ENCODE measurements at places on chromosomes 5 and 9.

GRCh38 chr5:127072861-127073846 lies at the start of gene C5orf63:
Gene C5orf63, minus strand, starts transcription at chr5:127073502. Its CDS starts 14,507 bp downstream, at chr5:127058995.
- peak within 1 kb of the TSS; percentile 86 for H3K4me3 ChIP-seq
- peak; percentile 89 for DNase-seq
- H3K36me3 ChIP-seq: peaks cover 23% of the 10 kb centered on the region
- no peaks in the 10 kb centered on the region for H3K27me3 ChIP-seq
- peaks cover 10% of the 10 kb centered on the region for H3K4me1 ChIP-seq
- peak within 1 kb of the TSS; percentile 92 for H3K27ac ChIP-seq

DNA sequence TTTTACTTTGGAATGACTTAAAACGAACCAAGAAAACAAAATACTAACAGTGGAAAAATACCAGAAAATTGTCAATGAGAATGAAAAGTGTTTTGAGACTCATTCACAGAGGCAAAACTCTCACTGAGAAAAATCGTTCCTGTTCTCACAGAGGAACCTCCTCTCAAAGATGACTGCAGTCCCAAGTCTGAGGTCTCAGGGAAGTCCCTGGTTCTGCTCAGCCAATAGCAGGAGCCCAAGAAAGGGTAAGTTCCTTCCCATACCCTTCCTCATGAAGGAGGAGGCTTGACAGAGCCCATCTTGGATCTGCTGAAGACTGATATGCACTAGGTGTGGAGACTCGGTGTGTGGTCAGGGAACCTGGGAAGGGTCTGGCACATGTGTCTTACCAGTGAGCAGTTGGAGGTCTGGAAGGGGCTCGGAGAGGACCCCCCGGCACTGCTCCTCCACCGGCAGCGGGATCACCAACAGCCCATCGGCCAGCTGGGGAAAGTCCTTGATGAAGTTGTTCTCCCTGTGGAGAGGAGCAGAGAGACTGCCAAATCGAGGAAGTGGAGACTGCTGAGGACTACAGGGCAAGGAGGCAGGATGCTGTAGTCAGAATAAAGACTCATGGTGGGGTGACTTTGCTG lies 46.0 kb downstream of the TRIM32 start:
- H3K4me3 ChIP-seq: no peak overlapping the region
- DNase-seq: no peak

- peak overlapping the region; percentile 95 for H3K27ac ChIP-seq
- peaks cover 38% of the 10 kb centered on the region for H3K4me1 ChIP-seq
- DNase-seq: peak; percentile 69
- H3K4me3 ChIP-seq: peak overlapping the region; percentile 45
- H3K27me3 ChIP-seq: no peaks in the 10 kb centered on the region
Measured at GRCh38 chr5:169805527-169805934, 168.5 kb downstream of the DOCK2 start.

DNA sequence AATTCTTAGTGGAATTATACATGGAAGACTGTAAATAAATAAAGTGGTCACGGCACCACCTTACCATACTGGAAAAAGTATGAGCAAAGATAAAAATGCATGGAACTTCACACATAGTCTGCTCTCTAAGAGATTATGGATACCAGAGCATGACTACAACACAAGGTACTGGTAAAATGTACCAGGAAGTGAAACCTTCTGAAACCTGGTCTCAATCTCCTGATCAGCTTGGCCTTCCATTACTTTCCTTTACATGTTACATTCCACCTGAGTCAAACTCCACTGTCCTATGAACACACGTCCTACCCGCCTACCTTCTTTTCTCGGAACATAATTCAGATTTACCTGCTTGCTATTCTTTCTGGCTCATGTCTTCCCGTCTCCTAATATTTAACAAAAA lies 15.9 kb downstream of the PTAR1 start:
- no peak overlapping the region for H3K4me3 ChIP-seq
- no peak for DNase-seq
- peaks cover 33% of the 10 kb centered on the region for H3K36me3 ChIP-seq
- no peak overlapping the region for H3K27ac ChIP-seq

DNA sequence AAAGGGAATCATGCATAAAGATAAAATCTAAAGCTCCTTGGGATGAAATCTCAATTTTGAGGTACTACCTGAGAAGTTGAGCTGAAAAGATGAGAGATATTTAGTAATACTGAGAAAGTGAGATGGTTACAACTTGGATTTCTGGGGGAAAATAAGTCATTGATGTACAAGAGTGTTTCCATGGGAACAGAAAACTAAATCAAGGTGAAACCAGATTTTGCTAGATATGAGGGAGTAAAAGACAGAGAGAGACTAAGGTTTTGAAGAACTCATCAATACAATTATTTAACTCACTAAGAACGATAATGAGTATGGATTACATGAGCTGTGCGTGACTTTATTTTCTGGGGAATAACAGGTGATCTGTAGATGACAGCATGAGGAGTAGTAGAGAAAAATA lies 10.2 kb upstream of the ST8SIA4 start:
- no peak overlapping the region for H3K27ac ChIP-seq
- no peak overlapping the region for H3K4me3 ChIP-seq
- peaks cover 2% of the 10 kb centered on the region for H3K36me3 ChIP-seq
- no peaks in the 10 kb centered on the region for H3K27me3 ChIP-seq
- H3K4me1 ChIP-seq: peaks cover 21% of the 10 kb centered on the region
- no peak for DNase-seq

DNA sequence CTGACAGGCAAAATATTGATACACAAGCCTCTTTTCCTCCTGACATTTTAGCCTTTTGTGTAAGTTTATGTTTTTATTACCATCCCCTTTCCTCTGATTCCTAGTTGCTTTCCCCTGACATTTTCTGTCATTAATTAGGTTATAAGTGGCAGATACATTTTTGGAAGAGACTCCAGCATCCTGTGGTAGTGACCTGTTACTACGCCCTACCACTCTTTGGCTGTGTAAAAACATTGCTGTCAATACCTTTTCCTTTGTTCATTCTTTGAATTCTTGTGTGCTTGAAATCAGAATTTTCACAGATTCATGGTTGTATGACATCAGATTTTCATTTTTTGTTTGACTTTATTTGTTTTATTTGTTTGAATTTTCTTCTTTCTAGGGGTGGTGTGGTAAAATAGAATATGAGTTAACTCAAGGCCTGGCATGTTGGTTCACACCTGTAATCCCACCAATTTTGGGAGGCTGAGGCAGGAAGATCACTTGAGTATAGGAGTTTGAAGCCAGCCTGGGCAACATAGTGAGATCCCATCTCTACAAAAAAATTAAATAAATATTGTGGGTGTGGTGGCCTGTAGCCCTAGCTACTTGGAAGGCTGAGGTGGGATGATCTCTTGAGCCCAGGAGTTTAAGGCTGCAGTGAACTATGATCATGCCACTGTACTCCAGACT lies 43.4 kb downstream of the UBE2R2 start:
- no peak for DNase-seq
- H3K4me3 ChIP-seq: no peak overlapping the region
- H3K36me3 ChIP-seq: peaks cover 19% of the 10 kb centered on the region
- H3K27ac ChIP-seq: peak overlapping the region; percentile 58
- H3K4me1 ChIP-seq: peaks cover 26% of the 10 kb centered on the region

DNA sequence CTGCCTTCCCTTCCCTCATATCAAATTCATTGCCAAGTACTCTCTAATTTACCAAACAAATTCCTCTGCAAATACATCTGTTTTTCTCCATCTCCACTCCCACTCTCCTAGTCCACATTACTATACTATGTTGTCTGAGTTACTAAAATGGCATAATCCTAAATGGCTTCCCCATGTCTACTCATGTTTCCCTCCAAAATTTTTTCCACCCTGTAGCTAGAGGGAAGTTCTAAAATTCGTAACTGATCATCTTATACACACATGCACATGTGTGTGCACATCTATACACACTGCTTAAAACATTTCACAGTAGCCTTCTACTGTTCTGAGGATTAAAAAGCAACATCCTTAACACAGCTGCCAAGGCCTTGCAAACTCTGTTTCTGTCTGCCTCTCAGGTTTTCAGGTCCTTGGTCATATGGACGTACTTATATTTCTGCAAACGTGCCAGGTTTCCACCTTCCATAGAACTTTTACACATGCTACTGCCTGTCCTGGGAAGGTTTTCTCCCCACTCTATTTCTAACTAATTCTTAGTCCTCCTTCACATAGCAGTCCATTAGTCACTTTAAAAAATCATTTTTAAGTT lies 140.6 kb downstream of the LURAP1L start:
- H3K4me3 ChIP-seq: no peak overlapping the region
- no peaks in the 10 kb centered on the region for H3K4me1 ChIP-seq
- no peaks in the 10 kb centered on the region for H3K36me3 ChIP-seq
- no peaks in the 10 kb centered on the region for H3K27me3 ChIP-seq
- no peak for DNase-seq

DNA sequence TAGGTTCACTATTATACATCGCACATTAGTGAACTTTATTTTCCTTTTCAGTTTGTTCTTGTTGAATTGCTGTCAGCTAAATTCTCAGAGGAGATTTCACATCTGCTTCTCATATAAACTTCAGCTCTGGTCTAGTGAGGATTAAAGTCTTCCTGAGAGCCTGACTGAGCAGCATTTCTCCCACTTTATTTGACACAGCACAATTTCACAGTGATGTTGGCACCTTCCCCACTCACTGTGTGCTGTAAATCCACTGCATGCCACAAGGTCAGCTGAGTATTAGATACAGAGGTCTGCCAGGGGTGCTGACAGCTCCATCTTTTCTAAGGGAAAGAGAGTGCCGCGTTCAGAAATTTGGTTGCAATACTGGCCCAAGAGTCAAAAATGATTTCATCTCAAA lies 567.4 kb downstream of the PRR16 start:
- H3K4me1 ChIP-seq: no peaks in the 10 kb centered on the region
- no peak overlapping the region for H3K27ac ChIP-seq
- H3K27me3 ChIP-seq: no peaks in the 10 kb centered on the region
- DNase-seq: no peak

- H3K27me3 ChIP-seq: no peaks in the 10 kb centered on the region
- H3K27ac ChIP-seq: no peak overlapping the region
- no peak overlapping the region for H3K4me3 ChIP-seq
Measured at GRCh38 chr5:135133698-135134515, 99.9 kb upstream of the PITX1 start.

DNA sequence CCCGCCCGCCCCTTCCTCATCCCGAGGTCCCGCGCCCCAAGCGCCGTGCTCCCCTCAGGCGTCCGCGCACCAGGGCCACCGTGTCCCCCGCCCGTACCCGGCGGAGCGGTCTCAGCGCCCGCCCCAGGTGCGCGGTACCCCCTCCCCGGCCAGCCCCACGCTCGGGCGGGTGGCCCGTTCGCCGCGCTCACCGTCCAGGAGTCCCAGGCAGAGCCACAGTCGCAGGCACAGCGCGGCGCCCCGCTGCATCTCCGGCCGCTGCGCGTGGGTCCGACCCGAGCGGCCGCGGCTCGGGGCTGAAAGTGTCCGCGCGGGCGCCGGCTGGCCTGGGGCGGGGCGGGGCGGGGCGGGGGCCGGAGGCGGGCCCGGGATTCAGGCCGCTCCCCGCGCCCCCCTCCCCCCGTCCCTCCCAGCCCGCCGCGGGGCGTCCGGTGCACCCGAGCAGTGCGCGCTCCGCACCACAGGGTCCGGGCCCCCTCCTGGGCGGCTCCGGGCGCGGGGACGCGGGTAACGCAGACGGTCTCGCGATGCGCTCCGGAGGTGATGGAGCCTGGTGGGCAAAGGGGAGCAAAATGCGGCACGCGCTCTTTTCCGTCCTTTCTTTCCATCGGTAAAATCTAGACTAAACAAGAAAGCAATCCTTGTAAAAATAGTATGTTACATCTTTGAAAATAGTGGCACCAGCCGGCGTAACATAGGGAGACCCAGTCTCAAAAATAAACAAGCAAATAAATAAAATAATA lies at the start of gene FLT4:
Gene FLT4 (minus strand): TSS at position 304 of the 743 bp plus-strand sequence. CDS start 55 bp downstream, at position 249.
- H3K27ac ChIP-seq: peak within 1 kb of the TSS; percentile 37
- peak; percentile 21 for DNase-seq
- peaks cover 14% of the 10 kb centered on the region for H3K27me3 ChIP-seq
- H3K36me3 ChIP-seq: no peaks in the 10 kb centered on the region
- peak within 1 kb of the TSS; percentile 79 for H3K4me3 ChIP-seq

Measured in activated naive CD8-positive, alpha-beta T cell treated with anti-CD3 and anti-CD28 coated beads for 36 hours (primary cell).